HEK293T (cell line): ENCODE measurements at places on chromosomes 16 and 17.

- no peak for DNase-seq
These were observed 12.5 kb downstream of the SAMD14 start for GRCh38 chr17:50117202-50118051.

GRCh38 chr16:27433636-27434035 lies 31.7 kb downstream of the IL21R start:
- no peak for DNase-seq

- no peak for DNase-seq
These were observed 226.6 kb upstream of the ASIC2 start for GRCh38 chr17:33519692-33520091.

DNA sequence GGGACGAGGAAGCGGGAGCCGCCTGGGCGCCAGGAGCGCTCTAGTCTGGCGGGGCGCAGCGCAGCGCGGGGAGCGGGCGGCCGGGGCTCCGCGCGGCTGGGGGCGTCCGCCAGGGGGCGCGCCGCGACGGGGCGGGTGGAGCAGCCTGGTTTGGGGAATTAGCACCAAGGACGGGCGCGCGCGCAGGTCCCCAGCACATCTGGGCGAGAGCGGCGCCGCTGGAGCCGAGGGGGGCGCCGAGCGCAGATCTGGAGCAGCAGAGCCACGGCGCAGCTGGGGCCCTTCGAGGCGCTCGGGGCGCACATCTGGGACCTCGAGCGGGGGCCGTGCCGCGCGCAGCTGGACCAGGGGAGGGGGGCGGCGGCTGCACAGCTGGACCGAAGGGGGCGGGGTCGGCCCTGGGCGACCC lies at the start of gene NXPH3:
Gene NXPH3 (plus strand): TSS at position 193 of the 409 bp plus-strand sequence. CDS start 349 bp downstream, outside the sequence.
- DNase-seq = peak; percentile 83

DNA sequence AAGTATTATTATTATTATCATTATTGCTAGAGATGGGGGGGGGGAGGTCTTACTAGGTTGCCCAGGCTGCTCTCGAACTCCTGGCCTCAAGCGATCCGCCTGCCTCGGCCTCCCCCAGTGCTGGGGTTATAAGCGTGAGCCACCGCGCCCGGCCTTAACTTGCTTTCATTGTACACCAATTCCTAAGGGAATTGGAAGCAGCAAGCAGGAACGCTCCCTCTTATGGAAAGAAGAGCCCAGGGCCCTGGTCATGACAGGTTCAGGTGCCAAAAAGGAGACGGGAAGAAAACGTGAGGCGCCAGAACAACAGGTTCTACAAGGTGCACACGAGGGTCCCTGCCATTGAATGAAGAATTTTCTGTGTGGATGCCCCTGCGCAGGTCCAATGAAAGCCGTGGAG lies 540 bp upstream of the RPL38 start:
- no peak for DNase-seq

- DNase-seq = no peak
These were observed 56.0 kb downstream of the ZFPM1 start for GRCh38 chr16:88508868-88509748.

DNA sequence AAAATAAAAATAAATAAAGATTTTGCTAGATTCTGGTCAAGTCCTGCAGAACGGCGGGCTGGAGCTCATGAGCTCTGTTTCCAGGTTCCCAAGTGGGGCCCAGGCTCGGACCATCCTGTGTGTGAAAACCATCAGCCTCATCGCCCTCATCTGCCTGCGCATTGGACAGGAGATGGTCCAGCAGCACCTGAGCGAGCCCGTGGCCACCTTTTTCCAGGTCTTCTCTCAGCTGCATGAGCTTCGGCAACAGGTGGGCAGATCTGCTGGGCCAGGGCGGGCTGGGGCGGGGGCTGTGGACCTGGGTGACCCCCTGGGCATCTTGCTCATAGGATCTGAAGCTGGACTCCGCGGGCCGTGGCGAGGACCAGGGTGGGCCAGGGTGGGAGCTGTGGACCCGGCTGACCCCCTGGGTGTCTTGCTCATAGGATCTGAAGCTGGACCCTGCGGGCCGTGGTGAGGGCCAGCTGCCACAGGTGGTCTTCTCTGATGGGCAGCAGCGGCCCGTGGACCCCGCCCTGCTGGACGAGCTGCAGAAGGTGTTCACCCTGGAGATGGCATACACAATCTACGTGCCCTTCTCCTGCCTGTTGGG lies 7.8 kb downstream of the WDR81 start:
- DNase-seq = no peak

GRCh38 chr16:58563235-58563634 lies 47.9 kb downstream of the SETD6 start:
- DNase-seq = no peak

DNA sequence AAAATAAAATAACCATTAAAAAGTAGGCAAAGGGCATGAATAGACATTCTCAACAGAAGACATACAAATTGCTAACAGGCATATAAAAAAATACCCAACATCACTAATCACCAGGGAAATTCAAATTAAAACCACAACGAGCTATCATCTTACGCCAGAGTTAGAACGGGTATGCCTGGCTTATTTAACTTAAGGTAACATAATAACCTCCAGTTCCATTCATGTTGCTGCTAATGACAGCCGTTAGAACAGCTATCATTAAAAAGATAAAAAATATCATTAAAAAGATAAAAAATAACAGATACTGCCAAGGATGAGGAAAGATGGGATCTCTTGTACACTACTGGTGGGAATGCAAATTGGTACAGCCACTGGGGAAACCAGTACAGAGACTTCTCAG lies 89.3 kb downstream of the GAS7 start:
- DNase-seq = no peak

- DNase-seq = peak; percentile 81
These were observed 32.0 kb downstream of the MBTPS1 start for GRCh38 chr16:84084570-84085270.

- no peak for DNase-seq
These were observed 96.6 kb upstream of the SMIM36 start for GRCh38 chr17:55607731-55608341.

DNA sequence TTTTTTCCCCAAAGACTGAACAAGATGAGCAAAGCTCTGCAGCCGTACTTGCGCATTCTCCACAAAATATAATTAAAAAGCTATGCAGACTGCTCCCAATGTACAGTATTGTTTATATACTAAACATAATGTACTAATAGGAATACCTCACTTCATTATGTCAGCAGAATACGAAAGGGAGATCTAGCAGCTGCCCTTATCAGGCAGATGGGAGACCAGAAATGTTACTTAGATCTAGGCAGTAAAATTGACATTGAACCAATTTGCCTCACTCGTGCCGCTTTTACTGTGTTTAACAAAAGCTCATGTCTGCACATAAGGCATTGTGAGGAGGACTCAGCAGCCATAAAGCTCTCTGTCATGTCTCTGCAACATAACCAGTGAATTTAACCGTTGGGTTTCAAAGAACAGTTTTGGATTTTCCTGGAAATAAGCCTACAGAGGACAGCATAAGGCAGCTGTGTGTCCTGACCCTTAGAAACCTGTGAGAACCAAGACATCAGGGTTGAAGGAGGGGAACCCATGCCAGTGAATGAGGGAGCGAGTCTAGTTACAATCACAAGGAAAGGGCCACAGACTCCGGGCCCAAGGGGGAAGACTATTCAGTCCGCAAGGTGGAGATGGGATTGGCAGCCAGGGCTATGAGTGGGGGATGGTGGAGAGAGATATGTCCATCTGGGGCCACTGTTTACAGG lies 71.4 kb downstream of the GNAO1 start:
- DNase-seq = no peak

- no peak for DNase-seq
These were observed 28.4 kb upstream of the GLG1 start for GRCh38 chr16:74635303-74635702.

GRCh38 chr16:13560151-13560550 lies 359.8 kb upstream of the ERCC4 start:
- DNase-seq = no peak

- DNase-seq = no peak
These were observed 160.9 kb downstream of the MAP2K6 start for GRCh38 chr17:69575346-69575761.

DNA sequence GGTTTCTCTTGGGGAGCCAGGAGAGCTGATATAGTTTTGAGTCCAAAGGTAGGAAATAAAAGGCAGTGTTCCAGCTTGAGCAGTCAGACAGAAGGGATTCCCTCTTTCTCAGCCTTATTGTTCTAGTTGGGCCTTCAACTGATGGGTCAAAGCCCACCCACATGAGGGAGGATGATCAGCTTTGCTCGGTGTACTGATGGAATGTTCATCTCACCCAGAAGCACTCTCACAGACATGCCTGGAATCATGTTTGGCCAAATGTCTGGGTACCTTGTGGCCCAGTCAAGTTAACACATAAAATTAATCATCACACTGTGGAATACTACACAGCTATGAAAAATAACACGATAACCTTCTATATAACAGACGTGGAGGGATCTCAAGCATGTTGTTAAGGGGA lies 23.1 kb upstream of the KCNG4 start:
- no peak for DNase-seq

- DNase-seq = no peak
These were observed 117.7 kb downstream of the ABCC1 start for GRCh38 chr16:16067127-16067526.

GRCh38 chr17:499951-500461 lies 147.4 kb upstream of the RPH3AL start:
- no peak for DNase-seq

- no peak for DNase-seq
These were observed 22.9 kb upstream of the PECAM1 start for GRCh38 chr17:64413513-64413912.

DNA sequence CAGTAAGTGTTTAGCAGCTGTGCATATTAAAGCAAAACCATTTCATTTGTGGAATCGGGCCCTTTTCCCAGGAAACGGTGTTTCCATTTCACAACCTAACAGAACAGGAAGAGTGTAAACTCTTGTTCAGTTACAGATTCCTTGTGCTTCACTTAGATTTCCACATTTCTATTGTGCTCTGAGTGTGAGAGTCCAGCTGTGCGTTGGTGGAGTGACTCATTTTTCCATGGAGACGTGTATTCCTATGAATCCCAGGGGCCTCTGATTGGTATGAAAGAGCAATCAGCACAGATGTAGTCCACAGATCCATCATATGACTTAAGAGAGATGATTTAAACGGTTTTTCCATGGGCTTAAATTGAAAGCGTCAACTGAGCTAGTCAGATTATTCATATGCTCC lies 13.3 kb upstream of the CAVIN1 start:
- DNase-seq = no peak

DNA sequence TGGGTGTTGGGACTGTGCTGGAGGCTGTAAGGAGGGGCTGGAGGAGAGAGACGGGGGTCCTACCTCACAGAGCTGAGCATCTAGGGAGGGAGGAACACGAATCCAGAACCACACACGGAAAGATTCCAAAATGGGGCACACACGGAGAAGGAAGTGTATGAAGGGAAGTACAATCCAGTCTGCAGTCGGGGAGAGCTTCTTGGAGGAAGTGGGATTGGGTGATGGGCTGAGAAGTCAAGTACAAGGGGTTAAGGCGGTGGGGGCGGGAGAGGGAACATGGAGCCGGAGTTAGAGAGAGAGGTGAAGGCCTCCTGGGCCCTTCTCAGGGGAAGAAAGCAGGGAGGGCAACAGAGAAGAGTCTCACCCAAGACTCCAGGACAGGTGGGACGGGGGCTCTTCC lies 107.5 kb upstream of the CREBBP start:
- no peak for DNase-seq

DNA sequence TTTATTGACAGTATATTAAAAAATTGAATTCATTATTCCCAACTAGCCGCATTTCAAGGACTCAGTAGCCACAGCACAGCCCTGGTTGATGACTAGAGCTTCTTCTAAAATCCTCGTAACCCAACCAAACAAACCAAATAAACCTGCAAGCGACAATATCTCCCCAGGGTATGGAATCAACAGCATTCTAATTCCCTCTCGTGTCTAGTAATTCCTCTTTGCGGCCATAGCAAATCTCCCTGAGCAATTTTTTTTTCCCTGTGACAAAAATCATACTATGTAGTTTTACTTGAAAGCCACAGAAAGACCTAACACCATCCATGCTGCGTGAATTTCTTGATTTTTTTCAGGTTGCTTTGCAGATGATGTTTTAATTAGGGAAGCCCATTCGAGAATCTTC lies 143.4 kb upstream of the MYOCD start:
- DNase-seq = no peak

- DNase-seq = no peak
These were observed 6.9 kb downstream of the CCR7 start for GRCh38 chr17:40558300-40558889.

DNA sequence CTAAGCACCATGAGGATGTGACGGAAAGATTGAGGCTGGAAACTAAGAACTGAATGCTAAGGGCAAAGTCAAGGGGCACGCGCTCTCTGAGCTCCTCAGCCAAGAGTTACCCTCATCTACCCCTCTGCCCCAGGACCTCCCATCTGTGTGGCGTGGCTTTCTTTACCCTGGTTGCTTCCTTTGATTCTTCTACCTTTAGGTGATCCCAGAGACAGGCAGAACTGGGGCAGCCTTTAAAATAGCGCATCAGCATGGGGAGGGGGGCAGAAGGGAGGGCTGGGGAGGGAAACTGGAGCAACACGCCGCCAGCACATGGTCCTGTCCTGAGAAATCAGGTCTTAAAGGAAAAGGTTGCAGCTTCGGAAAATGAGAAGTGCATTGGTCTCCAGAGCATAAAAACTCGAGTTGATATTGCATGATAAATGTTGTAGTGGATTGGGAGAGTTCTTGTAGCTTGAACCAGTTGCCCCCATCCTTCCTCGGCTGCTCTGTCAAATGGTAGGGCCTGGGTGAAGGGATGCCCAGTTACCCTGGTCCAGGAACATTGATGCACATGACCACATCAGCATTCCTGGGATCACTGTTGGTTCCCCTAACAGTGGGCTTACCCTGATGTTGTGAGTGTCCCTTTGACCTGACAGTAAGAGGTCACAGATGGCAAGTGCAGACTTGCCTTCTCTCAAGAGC lies 29.7 kb downstream of the LDHD start:
- DNase-seq = no peak

DNA sequence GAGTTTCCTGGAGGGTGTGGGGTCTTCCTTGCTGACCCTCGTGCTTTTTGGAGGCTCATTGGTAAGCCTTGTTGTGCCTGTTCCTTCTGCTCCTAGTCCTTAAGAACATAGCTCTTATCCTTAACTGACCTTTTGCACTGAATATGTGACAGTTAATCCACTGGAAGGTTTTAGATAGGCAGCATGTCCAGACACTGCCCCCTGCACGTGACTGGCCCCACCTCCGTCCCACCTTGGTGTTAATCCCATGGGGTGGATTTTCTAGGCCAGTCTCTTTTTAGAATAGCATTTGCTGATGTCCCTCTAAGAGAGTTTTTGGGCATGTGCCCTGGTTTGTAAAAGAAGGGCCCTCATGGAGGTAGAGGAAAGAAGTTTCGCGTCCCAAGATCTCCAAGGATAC lies 58.3 kb downstream of the RBFOX1 start:
- no peak for DNase-seq

DNA sequence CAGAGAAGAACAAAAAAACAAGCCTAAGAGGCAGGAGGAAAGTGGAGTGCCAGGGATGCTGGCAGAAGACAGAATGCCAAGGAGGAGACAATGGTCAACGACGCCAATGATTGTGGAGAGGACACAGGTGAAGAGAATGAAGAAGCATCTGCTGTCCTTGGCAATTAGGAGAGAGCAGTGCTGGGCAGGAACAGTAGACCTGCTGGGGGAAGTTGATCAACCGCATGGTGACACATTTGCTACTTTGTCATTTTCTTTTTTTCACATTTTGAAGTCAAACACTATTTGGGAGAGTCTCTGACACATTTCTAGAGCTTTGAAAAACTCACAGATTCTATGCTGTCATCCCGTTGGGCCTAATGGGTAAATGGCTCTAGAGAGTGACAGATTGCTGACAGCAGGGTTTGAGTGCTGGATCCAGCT lies 1.1 kb upstream of the PIK3R6 start:
- DNase-seq = no peak

- no peak for DNase-seq
These were observed 39.5 kb downstream of the CLUH start for GRCh38 chr17:2672026-2672425.
